ENCODE measurements at places on chromosomes 13 and 19.

- no peak for DNase-seq
These were observed 5.3 kb downstream of the NDUFA3 start for GRCh38 chr19:54107876-54108490.

GRCh38 chr19:40279120-40279551, 6.0 kb downstream of the AKT2 start:
- DNase-seq: no peak

- no peak for DNase-seq
These were observed 22.9 kb downstream of the WDFY2 start for GRCh38 chr13:51607165-51607564.

DNA sequence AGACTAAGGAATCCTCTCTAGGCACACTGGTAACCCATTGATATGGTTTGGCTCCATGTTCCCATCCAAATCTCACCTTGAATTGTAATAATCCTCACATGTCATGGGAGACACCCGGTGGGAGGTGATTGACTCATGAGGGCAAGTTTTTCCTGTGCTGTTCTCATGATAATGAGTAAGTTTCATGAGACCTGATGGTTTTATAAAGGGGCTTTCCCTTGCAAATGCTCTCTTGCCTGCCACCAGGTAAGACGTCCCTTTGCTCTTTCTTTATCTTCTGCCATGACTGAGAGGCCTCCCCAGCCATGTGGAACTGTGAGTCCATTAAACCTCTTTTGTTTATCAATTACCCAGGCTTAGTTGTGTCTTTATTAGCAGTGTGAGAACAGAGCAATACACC, 81.4 kb upstream of the GPC6 start:
- no peak for DNase-seq

DNA sequence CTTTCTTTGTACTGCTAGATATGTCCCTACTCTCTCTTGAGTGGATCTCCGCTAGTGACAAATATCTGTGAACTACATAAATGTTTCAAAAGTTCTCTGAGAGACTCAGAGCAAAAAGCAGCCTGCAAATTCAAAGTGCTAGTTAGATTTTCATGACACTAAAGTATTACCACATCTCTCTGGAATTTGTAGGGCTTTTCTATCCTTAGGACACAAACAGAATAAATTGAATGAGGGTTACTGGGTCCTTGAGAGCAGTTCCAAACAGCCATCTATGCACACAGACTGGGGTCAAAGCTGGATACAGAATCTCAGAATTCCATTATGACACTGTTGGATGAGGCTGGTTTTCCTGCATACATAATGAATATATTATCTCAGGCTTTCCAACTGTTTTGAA, 953.2 kb downstream of the DIAPH3 start:
- DNase-seq: no peak

DNA sequence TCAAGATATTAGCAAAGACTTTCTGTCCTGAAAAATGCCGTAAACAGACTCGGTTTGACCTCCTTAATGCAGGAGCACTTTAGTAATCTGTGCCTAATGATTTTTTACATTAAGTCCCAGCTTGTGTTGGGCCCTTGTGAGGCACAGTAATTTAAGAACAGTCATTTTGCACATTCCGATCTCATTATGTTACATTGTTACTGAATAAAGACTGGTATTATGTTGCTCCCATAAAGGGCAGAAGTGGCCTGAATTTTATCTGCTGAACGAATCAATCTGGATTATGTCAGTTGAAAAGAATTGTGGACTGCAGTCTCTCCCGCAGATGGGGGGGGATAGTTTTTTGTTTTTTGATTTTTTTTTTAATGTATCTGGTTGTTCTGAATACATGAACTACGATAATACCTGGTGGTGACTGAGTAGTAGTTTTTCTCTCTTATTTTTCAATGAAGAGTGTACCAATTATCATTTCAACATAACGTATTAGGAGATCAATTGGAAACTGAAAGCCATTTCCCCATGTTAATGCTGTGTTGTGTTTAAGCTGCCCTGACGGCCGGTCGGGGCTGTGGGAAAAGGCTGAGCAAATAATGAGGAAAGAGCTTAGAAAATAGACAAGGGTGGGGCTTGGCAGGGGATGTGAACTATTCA, 290.2 kb downstream of the ZNF536 start:
- no peak for DNase-seq

DNA sequence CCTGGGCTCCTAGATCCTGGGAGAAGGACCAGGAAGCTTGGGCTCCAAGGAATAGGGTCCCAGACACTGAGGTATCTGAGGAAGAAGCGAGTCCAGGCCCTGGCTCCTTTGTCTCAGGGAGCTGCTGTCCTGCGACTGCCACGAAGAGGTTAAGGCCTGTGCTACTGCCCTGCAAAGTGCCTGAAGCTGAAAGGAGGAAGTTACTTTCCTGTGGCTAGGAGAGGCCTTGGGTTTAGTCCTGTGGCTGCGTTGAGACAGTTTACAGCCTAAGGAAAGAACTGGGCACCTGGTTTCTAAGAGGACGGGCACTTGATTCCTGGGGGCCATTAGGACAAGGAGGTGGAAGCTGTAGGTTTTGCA, 2.8 kb downstream of the MYADM start:
- DNase-seq: peak; percentile 57

DNA sequence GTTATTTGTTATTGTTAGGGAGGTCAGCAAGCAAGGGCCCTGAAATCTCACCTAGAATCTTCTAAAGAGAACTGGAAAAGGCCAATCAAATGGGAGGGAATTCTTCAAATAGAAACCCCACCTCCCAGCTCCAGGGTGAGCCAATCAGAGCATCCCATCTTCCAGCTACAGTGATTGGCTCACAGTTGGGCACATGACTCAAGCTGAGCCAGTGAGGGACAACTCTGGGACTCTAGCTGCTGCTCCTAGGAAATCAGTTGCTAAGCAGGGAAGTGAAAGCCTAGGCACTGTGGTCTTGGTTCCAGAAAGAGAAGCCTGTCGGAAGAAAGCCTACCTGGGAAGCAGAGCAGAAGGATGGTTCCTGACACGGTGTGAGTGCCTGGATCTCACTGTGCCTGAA, 13.4 kb downstream of the TM6SF2 start:
- no peak for DNase-seq

- DNase-seq: no peak
These were observed 2.3 kb downstream of the NCCRP1 start for GRCh38 chr19:39199025-39199424.

DNA sequence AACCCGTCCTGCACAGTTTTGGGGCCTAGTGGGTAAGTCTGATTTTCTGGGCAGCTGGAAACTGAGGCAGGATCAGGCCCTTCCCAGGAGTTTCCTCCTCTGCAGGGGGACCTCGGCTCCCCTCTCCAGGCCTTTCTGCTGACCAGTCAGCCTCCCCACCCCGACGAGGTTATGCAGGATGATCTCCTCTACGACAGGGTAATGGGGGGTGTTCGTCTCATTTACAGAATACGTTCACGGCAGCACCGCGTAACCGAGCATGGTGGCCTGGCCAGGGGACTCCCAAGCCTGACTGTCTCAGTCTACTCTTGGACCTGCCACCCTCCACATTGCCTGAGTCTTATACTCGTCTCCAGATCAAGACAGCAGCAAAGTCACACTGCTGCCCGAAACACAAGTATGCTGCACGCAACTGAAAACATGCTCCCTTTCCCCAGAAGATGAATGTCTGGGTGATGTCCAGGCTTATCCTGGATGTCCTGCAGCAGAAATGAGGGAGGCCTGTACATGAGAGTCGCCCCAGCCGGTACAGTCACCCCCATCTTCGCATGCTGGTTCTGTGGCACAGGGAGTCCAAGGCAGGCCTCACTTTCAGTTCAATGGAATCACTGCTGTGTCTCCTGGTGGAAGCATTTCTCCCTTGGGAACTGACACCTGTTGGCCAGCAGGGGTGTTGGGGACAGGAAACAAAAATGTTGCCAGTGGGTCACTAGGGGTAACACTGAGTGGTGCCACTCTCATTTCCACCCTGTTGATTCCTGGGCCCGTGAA, 120.8 kb downstream of the SOX1 start:
- DNase-seq: no peak

DNA sequence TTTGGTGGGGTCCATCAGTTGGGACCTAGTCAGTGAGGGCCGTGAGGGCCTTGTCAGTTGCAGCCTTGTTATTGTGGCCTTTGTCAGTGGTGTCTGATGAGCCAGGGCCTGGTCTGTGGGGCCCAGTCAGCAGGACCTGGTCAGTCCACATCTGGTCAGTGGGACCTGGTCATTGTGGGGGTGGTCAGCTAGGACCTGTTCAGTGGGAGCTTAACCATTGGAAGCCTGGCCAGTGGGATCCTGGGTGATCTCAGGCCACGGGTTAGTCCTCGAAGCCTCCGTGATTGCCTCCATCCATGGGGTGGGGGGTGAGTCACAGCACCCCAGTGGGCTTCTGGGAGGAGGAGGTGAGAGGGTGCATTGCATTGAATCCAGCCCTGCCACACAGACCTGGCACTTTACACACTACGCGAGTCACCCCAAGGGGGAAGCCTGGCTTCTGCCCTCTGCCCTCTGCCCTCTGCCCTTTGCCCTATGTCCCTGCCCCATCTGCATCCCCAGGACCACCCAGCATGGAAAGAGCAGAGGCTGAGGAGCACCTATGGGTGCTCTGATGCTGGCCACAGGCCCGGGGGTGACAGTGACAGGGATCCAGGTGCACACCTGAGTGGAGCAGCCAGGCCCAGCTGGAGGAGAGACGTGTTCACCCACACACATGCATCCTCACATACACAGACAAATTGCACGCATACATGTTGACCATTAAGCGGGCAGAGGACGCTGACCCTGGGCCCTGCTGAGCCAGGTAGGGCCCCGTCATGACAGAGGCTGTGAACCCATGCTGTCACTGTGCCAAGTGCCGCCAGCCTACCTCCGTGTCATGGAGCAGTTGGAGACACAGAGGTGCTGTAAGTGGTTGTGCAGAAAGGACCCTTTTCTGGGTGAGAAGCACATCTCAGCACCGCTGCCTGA, 59.8 kb upstream of the TPM4 start:
- DNase-seq: no peak

DNA sequence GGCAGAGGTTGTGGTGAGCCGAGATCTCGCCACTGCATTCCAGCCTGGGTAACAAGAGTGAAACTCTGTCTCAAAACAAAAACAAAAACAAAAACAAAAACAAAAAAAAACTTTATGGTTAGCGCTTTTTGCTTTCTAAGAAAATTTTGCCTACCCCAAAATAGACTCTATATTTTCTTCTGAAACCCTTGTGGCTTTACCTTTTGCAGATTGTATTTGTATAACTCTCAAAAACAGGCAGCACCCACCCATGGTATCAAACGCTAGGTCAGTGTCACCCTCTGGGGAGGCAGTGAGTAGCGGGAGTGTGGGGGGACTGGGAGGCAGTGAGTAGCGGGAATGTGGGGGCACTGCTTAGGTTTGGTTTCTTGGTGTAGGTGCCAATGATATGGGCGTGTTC, 7.5 kb upstream of the SLC39A3 start:
- DNase-seq: no peak

- no peak for DNase-seq
These were observed 229.3 kb upstream of the EDNRB start for GRCh38 chr13:78147905-78148304.

DNA sequence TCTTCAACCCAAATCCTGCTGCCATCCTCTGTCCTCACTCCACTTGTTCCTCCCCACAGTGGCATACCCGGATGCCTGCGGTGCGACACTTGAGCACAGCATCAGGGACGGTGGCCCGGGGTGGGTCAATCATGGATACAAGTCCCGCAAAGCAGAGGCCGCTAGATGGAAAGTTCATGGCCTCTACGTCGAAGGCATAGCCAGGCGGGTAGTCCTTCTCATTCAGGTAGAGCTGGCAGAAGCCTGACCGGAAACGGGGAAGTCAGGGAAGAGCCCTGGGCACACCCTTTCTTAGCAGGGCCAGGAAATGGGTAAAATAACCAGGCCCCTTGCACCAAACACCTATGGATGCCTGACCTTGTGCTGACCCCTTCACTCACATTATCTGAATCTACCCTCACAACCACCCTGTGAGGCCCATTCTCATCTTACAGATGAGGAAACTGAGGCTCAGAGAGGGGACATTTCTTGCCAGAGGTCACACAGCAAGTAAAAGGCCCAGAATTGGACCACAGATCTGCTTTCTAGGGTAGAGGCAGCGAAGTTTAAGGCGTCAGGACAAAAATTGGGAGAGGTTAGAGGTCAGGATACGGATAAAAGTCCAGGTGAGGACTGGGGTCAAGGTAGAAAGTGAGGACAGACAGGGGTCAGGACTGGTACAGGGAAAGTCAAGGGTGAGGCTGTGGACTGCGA, 6.5 kb downstream of the ATP4A start:
- no peak for DNase-seq

DNA sequence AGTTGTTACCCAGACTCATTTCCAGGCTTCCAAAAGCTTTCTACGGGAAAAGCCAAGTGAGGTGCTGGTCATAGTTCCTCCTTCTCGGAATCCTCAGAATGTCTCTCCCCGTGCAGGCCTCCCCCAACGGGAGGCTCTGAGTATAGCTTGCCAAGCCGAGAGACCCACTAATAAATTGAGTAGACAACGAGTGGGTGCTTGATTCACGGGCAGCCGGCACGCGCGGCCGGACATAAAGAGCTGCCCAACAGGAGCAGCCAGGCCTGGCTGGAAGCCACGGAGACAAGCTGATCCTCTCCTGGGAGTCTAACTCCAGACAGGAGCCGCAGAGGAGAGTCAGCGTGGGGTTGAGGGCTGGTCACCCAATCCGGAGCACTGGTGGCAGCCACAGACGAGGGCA, 43.4 kb upstream of the MEDAG start:
- DNase-seq: no peak

DNA sequence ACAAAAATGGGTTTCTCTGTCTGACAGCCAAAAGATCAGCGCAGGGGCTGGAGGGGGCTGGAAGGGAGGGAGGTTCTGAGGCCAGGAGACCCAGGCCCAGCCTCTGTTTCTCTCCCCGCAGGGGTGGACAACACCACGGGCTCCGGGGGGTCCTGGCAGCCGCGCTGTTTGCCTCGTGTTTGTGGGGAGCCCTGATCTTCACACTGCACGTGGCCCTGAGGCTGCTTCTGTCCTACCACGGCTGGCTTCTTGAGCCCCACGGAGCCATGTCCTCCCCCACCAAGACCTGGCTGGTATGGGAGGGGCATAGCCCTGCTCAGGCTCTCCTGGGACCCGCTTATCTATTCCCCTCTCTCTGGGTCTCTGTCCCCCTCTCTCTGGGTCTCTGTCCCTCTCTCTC, 9.6 kb downstream of the CPT1C start:
- DNase-seq: no peak

GRCh38 chr19:45854167-45854778, 8.7 kb downstream of the SYMPK start:
- no peak for DNase-seq

DNA sequence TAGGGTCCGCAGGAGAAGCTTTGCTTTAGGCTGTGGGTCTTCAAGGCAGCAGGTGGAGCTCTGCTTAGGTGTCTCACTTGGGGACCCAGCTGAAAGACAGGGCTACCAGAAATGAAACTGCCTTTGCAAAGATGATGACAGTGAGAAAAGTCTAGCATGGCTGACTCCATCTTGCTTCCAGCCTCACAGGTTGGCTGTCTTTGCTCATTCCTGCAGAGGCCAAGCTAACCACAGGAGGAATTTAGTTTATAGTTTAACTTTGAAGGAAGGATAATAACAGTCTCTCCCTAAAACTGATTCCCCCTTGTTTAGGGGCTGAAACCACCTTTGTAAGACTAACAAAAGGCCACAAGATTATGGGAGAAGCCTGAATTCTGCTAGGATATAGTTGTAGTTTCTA, 252.4 kb downstream of the UQCRFS1 start:
- DNase-seq: no peak

GRCh38 chr13:85411591-85411990, 387.6 kb downstream of the SLITRK6 start:
- DNase-seq: no peak

Data from hematopoietic multipotent progenitor cell (in vitro differentiated cells).